ENCODE measurements at places on chromosomes 7 and 10.

GRCh38 chr10:102347236-102347828, 48.2 kb upstream of the NFKB2 start:
- DNase-seq, result no peak

- DNase-seq, result peak; percentile 15
These were observed 42.5 kb downstream of the SIRT1 start for GRCh38 chr10:67926951-67927350.

DNA sequence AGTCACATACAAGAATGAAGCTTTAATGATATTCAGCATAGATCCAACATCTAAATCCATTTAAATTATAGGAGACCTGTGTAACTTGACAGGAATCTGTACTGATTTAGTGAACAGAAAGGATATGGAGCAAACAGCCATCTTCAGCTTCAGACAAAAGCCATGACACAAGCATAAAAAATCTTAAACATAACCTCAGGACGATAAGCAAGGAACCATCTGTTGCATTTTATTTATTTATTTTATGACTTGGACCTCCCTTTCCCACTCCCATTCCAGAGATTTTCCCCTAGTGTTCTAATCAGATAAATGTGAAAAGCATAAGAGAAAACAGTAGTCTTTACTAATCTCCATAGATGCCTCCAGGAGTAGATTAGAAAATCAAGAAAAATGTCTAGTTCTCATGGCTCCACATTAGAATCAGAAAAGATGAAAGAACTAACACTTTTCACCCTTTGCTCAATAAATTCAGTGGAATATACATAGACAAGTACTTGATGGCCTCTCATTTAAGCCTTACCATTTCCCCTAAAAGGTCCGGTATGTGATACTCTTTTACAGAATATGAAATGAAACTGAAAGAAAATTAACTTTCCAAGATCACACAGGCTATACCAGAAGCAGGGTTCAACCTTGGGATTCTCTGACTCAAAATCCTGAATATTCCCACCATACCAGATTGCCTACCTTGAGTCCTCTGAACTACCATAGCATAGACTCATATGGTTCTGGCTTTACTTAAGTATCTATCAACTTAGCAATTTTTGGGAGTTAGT, 15.2 kb downstream of the CACNA2D1 start:
- peak; percentile 81 for DNase-seq

DNA sequence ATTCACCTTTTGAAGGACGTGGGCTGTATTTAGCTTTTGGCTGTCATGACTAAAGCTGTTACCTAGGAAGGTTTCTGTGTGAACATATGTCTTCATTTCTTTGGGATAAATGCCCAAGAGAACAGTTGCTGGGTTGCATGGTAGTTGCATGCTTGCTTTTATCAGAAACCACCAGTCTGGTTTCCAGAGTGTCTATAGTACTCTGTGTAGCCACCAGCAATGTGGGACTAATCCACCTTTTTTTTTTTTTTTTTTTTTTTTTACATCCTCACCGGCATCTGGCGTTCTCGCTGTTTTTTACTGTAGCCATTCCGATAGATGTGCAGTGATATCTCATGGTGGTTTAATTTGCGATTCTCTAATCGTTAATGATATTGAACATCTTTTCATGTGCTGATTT, 297.8 kb downstream of the SDK1 start:
- DNase-seq, result no peak

GRCh38 chr10:74548676-74549075, 277.7 kb upstream of the KAT6B start:
- no peak for DNase-seq

GRCh38 chr7:24978843-24979469, 1.0 kb downstream of the OSBPL3 start:
- no peak for DNase-seq

- no peak for DNase-seq
These were observed 49.3 kb downstream of the ABCB4 start for GRCh38 chr7:87426160-87426559.

- DNase-seq, result no peak
These were observed 12.6 kb upstream of the PPP2R2D start for GRCh38 chr10:131888186-131888604.

GRCh38 chr7:32574626-32575025, 79.3 kb downstream of the AVL9 start:
- no peak for DNase-seq

DNA sequence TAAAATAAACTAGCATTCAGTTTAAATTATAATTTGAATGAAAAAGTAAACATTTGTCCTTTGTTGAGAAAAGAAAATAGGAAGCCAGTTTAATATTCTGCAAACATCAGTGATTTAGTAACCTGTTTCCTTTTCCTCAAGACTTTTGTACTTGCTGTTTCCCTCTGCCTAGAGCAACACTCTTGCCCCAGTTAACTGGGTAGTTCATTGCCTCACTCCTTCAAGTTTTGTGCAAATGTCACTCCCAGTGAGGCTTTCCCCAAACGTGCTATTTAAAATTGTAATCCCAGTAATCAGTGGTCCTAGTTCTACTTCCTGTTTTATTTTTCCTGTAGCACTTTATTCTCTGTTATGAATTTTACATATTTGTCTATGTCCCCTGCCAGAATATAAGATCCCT, 23.8 kb downstream of the DLD start:
- no peak for DNase-seq
